ENCODE measurements at places on chromosomes 11 and 22. TPM values are rescaled to one million over a fixed set of nuclear protein-coding genes. Genes with fewer than 3 reads are reported as not detected.
A peak's percentile ranks its signal among the peaks of the same experiment; 100 is the strongest.

The MMP11 gene
- 0.70 TPM for total RNA-seq

The ARHGAP8 gene
- total RNA-seq, result 0.36 TPM

The OR10D3 gene
- total RNA-seq, result not detected

The NAALAD2 gene
- not detected for total RNA-seq

The RASSF7 gene
- total RNA-seq, result 21.8 TPM

The MS4A12 gene
- not detected for total RNA-seq

The RIMBP3C gene
- 0.19 TPM for total RNA-seq

The TRIM22 gene
- 107 TPM for total RNA-seq

The ENTHD1 gene
- total RNA-seq, result 0.09 TPM

The SCN3B gene
- not detected for total RNA-seq

GRCh38 chr11:121104312-121104762 is 3.3 kb downstream of the TECTA start:
- H3K36me3 ChIP-seq, result no peaks in the 10 kb centered on the region
- no peaks in the 10 kb centered on the region for H3K4me1 ChIP-seq
- no peak for DNase-seq
- no peak overlapping the region for H3K27ac ChIP-seq
- no peak overlapping the region for H3K4me3 ChIP-seq

DNA sequence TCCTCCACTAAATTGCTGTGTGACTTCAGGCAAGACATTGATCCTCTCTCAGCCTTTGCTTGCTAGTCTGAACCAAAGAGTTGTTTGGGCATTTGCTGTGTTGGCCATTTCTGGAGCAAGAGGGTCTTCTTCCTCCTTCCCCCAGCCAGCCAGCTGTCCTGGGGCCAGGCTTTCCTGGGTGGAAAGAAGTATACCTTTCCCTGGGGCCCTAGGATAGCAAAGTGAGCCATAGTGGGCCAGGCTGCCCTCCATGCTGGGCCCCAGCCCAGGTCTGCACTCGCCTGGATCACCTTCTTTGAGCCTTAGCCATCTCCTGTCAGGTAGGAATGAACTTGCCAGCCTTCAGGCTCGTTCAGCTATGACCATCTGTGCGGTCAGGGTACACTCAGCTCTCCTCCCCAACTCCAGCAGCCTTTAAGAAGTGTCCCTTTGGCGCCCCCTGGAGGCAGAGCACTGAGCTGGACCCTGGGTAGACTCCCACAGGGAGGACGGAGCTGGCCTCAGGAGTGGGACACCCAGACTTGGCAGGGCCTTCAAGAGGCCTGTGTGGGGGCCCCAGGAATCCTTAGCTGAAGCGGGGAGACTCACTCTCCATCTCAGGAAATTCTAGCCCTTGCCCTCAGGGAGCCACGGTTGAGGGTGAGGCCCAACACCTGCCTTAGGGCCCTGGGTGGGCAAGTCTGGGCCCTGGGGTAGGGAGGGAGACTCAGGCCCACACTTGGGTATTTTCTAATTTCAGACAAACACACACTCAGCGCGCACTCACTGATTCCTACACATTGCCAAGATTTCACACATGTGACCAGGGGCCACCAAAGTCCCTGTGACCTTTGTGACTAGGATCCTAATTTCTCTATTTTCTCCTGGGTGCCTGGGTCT is 35.6 kb upstream of the TPBGL start:
- no peak overlapping the region for H3K27ac ChIP-seq
- DNase-seq, result peak; percentile 95
- no peaks in the 10 kb centered on the region for H3K4me1 ChIP-seq
- no peak overlapping the region for H3K4me3 ChIP-seq
- no peaks in the 10 kb centered on the region for H3K36me3 ChIP-seq

DNA sequence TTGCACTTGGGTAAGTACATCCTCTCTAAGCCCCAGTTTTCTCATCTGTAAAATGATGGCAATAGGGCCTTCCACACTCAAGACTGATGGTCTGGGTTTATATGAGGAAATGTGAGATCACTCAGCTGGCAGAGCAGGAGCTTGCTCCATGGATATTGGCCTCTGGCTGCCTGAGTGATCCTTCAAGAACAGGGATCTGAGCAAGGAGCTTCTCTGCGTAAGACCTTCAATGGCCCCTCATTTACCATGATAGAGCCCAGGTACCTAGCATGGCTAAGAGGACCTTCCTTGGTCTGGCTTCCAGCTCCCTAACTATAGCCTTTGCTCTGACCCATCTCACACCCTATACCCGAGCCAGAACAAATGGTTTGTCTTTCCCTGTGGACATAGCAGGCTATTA is 5.5 kb downstream of the ROBO4 start:
- DNase-seq, result no peak
- no peaks in the 10 kb centered on the region for H3K4me1 ChIP-seq
- peaks cover 12% of the 10 kb centered on the region for H3K27me3 ChIP-seq

- H3K27ac ChIP-seq, result no peak overlapping the region
- peaks cover 3% of the 10 kb centered on the region for H3K4me1 ChIP-seq
- no peak for DNase-seq
- H3K27me3 ChIP-seq, result peaks cover 19% of the 10 kb centered on the region
These were observed 7.6 kb upstream of the FJX1 start for GRCh38 chr11:35610631-35611030.

DNA sequence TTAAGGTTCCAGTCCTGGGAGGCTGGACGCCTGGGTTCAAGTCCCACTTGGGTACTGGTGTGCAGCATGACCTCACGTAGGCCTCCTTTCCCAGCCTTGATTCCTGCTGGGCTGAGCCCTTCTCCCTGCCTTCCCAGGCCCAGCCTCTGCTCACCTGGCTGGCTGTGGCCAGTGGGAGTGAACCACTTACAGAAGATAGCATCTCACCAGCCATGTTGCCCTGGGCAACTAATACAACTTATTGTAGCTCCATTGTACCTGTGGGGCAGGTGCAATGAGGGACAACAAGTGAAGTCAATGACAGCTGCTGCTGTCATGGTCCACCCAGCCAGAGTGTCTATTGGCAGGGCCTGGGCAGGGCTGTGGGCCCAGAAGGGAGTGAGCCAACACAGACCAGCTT is 48.4 kb upstream of the MPEG1 start:
- no peaks in the 10 kb centered on the region for H3K36me3 ChIP-seq
- no peaks in the 10 kb centered on the region for H3K27me3 ChIP-seq
- no peaks in the 10 kb centered on the region for H3K4me1 ChIP-seq
- no peak overlapping the region for H3K4me3 ChIP-seq

- no peaks in the 10 kb centered on the region for H3K4me1 ChIP-seq
- H3K27me3 ChIP-seq, result no peaks in the 10 kb centered on the region
- DNase-seq, result no peak
These were observed 187.4 kb downstream of the OR4A47 start for GRCh38 chr11:48675945-48676344.

GRCh38 chr11:64826578-64827450 is 16.5 kb upstream of the MEN1 start:
- no peak overlapping the region for H3K27ac ChIP-seq
- H3K4me1 ChIP-seq, result no peaks in the 10 kb centered on the region
- H3K27me3 ChIP-seq, result no peaks in the 10 kb centered on the region
- no peaks in the 10 kb centered on the region for H3K36me3 ChIP-seq
- DNase-seq, result no peak

- no peak overlapping the region for H3K4me3 ChIP-seq
- H3K4me1 ChIP-seq, result no peaks in the 10 kb centered on the region
- H3K27ac ChIP-seq, result no peak overlapping the region
These were observed 68.2 kb downstream of the GALNT18 start for GRCh38 chr11:11553573-11553972.

- DNase-seq, result no peak
- H3K27me3 ChIP-seq, result no peaks in the 10 kb centered on the region
- H3K4me1 ChIP-seq, result peaks cover 13% of the 10 kb centered on the region
- H3K36me3 ChIP-seq, result peaks cover 6% of the 10 kb centered on the region
- no peak overlapping the region for H3K27ac ChIP-seq
These were observed 59.4 kb upstream of the CHRM4 start for GRCh38 chr11:46450846-46451477.

- H3K4me1 ChIP-seq, result peaks cover 21% of the 10 kb centered on the region
- peak; percentile 80 for DNase-seq
These were observed 73.3 kb upstream of the ZBED5 start for GRCh38 chr11:10930972-10931760.

DNA sequence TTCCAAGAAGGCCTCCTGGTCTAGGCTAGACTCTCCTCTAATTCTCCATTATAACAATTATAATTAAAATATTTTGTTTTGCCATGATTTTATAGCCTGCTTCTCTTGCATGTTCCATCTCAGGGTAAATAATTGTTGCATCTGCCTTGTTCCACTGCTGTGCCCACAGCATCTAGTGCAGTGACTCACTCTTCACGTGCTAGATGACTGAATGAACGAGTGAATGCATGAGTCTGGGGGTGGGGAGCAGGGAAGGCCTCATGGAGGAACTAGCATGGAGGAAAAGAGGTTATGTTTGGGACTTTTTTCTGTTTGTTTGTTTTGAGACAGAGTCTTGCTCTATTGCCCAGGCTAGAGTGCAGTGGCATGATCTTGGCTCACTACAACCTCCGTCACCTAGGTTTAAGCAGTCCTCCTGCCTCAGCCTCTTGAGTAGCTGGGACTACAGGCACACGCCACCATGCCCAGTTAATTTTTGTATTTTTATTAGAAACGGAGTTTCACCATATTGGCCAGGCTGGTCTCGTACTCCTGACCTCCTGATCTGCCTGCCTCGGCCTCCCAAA is 5.2 kb upstream of the OAF start:
- H3K4me1 ChIP-seq, result peaks cover 7% of the 10 kb centered on the region
- H3K4me3 ChIP-seq, result no peak overlapping the region
- no peaks in the 10 kb centered on the region for H3K36me3 ChIP-seq
- no peak for DNase-seq
- H3K27ac ChIP-seq, result peak overlapping the region; percentile 68
- peaks cover 44% of the 10 kb centered on the region for H3K27me3 ChIP-seq

DNA sequence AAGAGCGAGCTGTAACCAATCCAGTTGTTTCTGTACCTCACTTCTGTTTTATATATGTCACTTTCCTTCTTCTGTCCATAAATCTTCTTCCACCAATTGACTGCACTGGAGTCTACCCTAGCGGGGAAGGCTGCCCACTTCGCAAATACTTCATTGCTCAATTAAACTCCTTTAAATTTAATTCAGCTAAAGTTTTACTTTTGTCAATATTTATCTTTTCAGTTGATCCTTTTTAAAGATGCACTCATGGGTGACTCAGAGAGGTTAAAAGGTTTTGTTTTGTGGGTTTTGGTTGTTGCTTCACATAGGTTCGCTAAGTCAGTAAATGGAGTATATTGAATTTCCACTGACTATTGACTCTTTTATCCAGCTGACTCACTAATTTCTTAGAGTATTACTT is 597.2 kb downstream of the DLG2 start:
- no peaks in the 10 kb centered on the region for H3K36me3 ChIP-seq
- no peaks in the 10 kb centered on the region for H3K4me1 ChIP-seq
- no peak overlapping the region for H3K4me3 ChIP-seq
- no peak overlapping the region for H3K27ac ChIP-seq

- no peak overlapping the region for H3K27ac ChIP-seq
- peaks cover 20% of the 10 kb centered on the region for H3K27me3 ChIP-seq
- peak; percentile 68 for DNase-seq
- H3K36me3 ChIP-seq, result no peaks in the 10 kb centered on the region
- H3K4me3 ChIP-seq, result no peak overlapping the region
These were observed 69.2 kb upstream of the INCENP start for GRCh38 chr11:62054484-62055121.

GRCh38 chr22:47402876-47403525 is 640.6 kb downstream of the TBC1D22A start:
- no peaks in the 10 kb centered on the region for H3K36me3 ChIP-seq
- no peak overlapping the region for H3K4me3 ChIP-seq
- DNase-seq, result no peak
- H3K27me3 ChIP-seq, result no peaks in the 10 kb centered on the region

DNA sequence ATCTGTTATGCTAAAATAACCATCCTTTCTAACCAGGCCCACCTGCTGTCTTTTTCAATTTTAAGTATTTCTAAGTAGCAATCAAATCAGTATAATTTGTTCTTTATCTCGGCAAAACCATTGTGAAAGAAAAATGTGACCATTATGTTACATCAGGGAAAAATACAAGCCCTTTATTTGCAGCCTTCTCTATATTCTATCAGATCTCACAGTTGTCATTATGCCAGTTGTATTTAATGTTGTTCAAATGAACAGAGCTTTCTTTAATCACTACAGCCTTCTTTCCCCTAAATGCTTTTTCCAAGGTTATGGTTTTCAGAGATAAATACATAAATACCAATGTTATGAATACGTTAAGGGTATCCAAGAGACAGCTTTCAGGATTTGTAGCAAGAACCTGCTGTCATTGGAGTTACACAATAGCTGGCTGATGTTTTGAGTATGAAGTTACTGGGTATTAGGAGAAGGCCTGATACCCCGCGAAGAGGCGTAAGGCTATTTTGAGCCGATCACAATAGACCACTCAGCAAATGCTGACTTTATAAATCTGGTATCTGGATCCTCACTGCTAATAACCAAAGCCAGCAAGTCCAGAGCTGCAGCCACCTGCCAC is 406.3 kb downstream of the CADM1 start:
- no peak overlapping the region for H3K4me3 ChIP-seq
- DNase-seq, result no peak
- no peak overlapping the region for H3K27ac ChIP-seq
- no peaks in the 10 kb centered on the region for H3K4me1 ChIP-seq
- no peaks in the 10 kb centered on the region for H3K36me3 ChIP-seq
- peaks cover 3% of the 10 kb centered on the region for H3K27me3 ChIP-seq
